AG04450 (cell line): ENCODE measurements at places on chromosomes 13 and 19.

DNA sequence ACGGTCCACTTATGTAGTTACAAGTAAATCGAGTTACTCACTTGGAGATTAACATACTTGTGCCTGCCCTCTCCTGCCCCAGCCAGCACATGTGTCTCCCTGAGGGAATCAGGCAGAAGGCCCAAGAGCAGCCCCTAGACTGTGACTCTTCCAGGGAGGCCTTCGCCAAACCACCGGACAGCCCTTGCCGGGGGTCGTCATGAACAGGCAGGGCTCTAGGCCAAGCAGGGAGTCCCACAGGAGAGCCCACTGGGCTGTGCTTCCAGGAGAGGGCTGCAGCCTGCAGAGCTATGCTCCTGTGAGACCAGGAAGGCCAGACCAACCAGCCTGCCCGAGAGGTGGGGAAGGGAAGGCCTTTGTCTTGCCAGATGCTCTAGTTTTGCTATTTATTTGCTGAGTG is 283.3 kb downstream of the FOXO1 start:
- no peak for DNase-seq

DNA sequence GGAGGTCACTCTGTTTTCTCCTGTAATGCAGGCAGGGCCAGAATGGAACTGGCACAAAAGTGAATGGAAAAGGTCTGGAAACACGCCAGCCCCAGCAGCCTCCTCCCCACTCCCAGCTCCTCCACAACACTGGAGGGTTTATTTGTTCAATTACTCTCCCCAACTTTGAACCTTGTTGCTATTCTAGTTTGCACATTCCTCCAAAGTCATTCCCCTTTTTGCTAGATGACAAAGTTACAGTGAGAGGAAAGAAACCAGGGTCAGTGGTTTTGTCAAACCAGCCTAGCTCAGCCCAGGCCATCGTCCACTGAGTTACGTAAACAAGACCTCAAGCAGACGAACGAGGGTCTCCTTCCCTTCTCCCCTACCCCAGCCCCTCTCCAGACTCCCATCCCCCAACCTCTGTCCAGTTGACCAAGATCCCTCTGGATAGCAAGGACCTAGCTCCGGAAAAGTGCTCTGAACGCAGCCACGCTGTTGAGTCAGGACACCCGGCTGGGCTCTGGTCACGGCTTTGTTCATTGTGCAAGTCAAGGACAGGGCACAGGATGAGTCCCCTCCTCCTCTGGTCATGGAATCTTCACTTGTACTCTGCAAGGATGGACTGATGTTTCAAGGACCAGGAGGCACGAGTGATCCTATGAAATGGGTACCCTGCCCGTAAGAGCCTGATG is 180.0 kb downstream of the USP12 start:
- DNase-seq = no peak

- DNase-seq = no peak
These were observed 546.2 kb downstream of the SLITRK5 start for GRCh38 chr13:88217372-88217771.

DNA sequence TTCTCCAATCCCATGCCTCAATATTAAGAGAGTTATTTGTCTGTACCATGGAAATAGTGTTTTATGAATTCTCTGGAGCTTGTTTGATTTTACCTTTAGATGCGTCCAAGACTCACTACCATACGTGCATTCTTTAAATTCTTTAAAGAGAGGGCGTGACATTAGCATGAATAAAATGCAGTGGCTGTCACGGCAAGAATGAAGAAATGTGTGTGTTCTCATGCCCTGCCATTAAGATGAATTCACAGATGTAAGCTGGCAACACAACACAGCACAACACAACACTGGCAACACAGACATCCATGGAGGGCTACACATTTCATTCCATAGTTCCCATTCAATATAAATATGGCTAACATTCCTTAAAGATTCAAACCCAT is 213.4 kb downstream of the ENOX1 start:
- DNase-seq = no peak

DNA sequence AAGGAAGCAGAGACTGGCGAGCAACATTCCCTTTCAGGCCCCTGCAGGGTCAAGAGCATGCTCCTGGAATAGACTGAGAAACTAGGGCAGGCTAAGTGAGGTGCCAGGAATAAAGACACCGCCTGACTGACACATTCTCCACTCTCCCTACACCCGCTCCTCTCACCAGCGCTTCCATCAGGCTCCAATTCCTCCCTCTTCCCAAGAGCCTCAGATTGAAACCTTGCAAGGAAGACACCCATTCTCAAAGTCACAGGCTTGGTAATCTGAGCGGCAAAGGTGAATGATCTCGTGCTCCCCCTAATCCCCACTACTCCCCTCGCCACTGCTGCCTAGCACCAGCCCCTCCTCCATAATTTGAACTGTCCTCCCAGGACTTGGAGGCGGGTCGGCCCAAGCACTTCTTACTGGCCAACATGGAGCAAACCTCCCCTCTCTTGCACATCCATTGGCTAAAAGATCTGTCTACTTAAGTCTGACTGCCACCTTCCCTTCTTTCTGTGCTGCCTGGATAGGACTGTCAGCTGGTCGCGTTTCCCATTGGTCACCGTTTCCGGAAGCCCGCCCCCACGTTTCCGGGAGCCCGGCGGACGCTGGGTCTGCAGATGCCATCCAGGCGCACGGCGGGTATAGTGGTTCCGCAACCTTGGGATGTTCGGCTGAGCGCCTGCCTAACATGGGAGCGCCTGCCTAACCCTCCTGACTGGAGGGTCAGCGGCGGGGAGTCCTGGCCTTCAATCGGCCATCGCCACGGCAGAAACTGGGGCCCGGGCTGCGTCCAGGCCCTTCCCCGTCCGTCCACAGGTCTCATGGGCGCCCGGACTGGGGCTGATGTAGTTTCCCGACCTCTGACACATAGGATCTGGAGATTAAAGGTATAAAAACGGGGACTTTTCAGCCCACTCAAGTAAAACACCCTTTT is 33.6 kb downstream of the ZNF383 start:
- peak; percentile 83 for DNase-seq

GRCh38 chr19:52621376-52621775 is 16.8 kb downstream of the ZNF83 start:
- no peak for DNase-seq

GRCh38 chr19:16380943-16381755 is 56.5 kb downstream of the KLF2 start:
- no peak for DNase-seq

- DNase-seq = no peak
These were observed 23.5 kb downstream of the ZNF574 start for GRCh38 chr19:42099336-42099925.

DNA sequence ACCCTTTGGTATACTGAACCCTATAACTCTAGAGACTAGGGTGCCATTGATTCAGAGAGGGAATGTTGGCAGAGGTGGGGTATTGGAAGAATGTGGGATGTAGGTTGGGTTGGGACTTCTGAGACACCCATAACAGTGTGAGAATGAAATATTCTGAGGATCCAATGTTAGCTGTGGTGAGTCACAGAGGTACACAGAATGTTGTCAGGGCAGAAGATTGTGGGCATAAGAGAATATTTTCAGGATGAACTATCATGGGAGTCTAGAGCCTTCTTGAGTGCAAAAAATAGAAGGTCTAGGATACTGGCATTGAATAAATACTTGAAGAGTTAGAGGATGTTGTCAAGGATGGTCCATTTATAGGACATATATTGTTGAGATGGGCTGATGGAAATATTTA is 9.0 kb downstream of the KLK13 start:
- no peak for DNase-seq

- DNase-seq = no peak
These were observed 88.6 kb downstream of the UBL3 start for GRCh38 chr13:29761815-29762214.

DNA sequence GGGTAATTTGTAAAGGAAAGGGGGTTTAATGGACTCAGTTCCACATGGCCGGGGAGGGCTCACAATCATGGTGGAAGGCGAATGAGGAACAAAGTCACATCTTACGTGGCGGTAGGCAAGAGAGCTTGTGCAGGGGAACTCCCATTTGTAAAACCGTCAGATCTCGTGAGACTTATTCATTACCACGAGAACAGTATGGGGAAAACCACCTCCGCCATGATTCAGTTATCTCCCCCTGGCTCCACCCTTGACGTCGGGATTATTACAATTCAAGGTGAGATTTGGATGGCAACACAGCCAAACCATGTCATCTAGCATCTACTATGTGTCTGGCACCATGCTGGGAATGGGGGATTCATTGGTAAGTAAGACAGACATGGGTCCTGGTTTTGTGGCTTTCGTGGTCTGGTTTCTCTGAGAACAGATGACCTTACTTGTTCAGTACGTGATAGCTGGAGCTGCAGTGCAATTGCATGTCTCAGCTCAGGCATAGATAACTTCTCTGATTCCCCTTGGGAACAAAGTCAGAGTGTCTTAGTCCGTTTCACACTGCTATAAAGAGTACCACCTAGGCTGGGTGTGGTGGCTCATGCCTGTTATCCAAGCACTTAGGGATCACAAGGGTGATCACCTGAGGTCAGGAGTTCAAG is 8.3 kb downstream of the ZNF554 start:
- DNase-seq = no peak

GRCh38 chr13:32779119-32779518 is 192.9 kb downstream of the PDS5B start:
- DNase-seq = no peak

GRCh38 chr19:20611866-20612265 is 46.3 kb upstream of the ZNF737 start:
- no peak for DNase-seq

- no peak for DNase-seq
These were observed 74.2 kb downstream of the COL4A1 start for GRCh38 chr13:110232756-110233155.

DNA sequence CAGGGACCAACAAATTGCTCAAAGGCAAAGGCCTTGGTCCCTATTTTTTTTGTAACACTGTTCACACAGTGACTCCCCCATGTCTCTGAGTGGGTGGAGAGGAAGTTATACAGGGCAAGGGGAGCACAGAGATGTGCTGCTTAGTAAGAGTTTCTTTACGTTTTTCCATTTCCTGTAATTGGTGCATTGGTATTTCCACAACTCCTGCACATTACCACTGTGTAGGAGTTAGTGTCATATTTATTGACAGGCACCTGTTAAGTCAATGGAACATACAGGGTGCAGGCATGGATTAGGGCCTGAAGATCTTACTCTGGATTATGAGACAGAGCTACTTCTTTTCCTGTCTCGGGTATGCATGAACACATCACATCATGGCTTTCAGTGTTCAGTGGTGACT is 45.2 kb downstream of the SOX21 start:
- no peak for DNase-seq

DNA sequence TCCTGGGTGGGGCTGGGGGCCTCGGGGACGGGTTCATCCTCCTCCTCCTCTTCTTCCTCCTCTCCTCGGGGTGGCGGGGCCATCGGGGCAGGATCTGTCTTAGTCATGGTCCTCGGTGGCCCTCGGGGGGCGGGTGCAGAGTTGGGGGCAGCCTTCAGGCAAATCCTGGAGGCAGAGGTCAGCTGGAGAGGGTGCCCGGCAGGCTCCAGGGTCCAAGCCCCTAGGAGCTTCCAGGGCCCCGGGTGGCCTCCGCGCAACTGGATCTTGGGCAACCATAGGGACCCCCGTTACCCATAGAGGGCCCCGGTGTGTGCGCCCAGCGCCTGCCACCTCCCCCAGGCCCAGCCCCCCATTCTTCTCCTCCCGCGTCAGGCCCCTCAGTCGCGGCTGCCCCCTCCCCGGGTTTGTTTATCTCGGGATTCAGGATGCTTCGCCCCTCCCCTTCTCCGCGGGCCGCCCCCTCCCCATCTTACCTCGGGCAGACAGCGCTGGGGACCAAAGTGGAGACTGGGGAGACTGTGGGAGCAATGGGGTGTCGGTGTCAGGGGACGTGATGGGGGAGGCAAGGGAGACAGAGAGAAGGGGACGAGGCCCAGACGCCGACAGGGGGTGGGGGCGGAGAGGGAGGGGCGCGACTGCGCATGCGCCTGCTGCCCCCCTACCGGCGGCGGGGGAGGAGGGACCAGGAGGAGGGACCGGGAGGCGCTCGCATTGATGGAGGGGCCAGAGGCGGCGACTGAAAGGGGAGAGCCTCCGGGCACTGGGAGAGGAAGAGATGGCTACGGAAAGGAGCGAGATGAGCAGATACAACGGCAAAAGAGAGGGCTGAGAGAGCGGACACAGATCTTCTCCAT is at the start of gene CLIP3:
Gene CLIP3 (minus strand): TSS at position 623 of the 854 bp plus-strand sequence. CDS start 516 bp downstream, at position 107.
- DNase-seq = peak; percentile 32

DNA sequence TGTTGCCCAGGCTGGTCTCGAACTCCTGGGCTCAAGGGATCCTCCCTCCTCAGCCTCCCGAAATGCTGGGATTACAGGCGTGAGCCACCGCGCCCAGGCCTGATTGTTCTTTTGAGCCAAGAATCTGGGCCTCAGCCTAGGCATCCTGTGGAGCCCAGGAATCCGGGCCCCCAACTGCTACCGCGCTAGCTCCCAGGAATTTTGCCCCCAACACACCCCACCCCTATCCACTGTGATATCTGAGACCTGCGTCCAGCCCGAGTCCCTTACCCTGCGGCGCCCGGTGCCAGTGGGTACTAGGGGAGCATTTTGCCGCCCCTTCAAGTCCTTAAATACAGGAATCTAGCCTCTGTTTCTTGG is 838 bp upstream of the MYADM start:
- DNase-seq = no peak

- peak; percentile 16 for DNase-seq
These were observed at the start of gene MIER2 for GRCh38 chr19:344625-345319. Gene MIER2 (minus strand): TSS chr19:344796. CDS start chr19:344782, 14 bp downstream.
